Activated CD4-positive, alpha-beta memory T cell treated with anti-CD3 and anti-CD28 coated beads for 36 hours (primary cell): ENCODE measurements at places on chromosomes 4 and X. TPM values are rescaled to one million over a fixed set of nuclear protein-coding genes. Genes with fewer than 3 reads are reported as not detected.
A peak's percentile ranks its signal among the peaks of the same experiment; 100 is the strongest.

GRCh38 chr4:25779021-25779420 lies 83.8 kb downstream of the SEL1L3 start:
- DNase-seq, result no peak

GRCh38 chrX:25527156-25527555 lies 511.4 kb upstream of the ARX start:
- no peak for DNase-seq

GRCh38 chr4:35461931-35462659 lies 782.2 kb downstream of the ARAP2 start:
- DNase-seq, result no peak

DNA sequence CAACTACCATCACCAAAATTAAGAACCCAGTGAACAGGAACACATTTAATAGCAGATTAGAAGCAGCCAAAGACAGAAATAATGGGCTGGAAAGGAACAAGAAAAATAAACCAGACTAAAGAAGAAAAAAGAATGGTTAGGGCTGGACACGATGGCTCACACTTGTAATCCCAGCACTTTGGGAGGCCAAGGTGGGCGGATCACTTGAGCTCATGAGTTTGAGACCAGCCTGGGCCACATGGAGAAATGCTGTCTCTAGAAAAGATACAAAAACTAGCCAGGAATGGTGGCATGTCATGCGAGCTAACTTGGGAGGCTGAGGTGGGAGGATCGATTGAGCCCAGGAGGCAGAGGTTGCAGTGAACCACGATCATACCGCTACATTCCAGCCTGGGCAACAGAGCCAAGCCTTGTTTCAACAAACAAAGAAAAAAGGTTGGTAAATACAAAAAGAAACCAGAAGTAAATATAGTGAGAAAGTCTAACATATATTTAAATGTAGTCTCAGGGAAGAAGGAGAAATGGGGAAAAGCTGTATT lies 102.0 kb downstream of the AFAP1 start:
- DNase-seq, result no peak

The RNF113A gene
- total RNA-seq, result 23.1 TPM

GRCh38 chr4:135072553-135072952 lies 871.0 kb upstream of the PABPC4L start:
- DNase-seq, result no peak

DNA sequence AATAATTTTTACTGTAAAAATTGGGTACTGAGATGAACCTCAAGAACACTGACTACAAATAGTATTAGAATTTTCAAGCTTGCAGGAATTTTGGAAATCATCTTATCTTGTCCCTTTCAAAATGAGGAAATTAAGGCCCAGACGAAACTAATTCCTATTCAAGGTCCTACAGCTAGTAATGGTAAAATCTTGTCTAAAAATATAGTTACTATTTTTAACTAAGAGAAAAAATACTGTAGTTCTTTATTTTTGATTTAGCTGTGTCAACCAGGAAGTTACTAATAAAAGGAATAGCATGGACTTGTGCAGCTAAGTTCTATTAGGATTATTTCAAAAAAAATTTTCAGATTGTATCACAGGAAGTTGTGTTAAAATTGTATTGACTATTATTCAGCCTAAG lies 12.7 kb downstream of the PRIMPOL start:
- DNase-seq, result no peak

The ERCC6L gene
- 10.8 TPM for total RNA-seq

The FRG2 gene
- total RNA-seq, result 0.10 TPM

DNA sequence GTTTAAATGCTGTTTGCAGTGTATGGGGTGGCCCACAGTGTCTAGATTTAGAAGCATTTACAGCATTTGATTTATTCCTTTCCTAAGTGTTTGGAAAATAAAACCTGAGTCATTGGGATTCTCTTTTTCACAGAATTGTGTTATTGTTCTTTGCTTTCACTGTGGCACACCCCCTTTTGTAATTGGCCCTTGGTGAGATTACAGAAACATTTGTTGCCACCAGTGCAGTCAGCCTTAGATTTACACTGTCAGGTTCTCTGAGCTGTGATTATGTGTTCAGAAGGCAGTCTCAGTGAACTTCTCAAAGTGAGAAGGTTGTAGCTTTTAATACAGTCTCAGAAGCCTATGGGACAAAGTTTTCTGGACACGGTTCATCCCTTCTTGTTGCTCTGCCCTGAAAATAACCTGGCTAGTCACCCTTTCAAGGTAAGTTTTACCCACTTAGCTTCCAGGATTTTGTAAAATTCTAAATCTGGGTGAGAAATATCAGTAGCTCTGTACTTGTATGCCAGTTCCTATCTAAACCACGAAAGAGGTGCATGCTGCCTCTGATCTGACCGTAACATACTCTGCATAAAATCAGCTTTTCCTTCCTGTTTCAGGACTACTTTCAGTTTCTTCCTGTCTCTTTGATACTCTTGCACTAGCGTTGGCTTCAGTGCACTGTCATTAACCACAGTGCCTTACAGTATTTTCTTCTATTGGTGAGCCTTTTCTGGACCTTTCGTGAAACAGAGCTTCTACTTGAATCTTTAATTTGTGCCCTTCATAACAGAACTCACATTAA lies 12.6 kb downstream of the RUFY3 start:
- peak; percentile 40 for DNase-seq

DNA sequence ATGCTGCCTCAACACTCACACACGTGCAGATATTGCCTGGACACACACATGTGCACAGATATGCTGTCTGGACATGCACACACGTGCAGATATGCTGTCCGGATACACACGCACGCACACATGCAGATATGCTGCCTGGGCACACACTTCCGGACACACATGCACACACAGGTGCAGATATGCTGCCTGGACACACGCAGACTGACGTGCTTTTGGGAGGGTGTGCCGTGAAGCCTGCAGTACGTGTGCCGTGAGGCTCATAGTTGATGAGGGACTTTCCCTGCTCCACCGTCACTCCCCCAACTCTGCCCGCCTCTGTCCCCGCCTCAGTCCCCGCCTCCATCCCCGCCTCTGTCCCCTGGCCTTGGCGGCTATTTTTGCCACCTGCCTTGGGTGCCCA lies 14.7 kb downstream of the FGFRL1 start:
- peak; percentile 71 for DNase-seq

GRCh38 chrX:19708683-19709082 lies 178.7 kb downstream of the SH3KBP1 start:
- peak; percentile 16 for DNase-seq

The KLKB1 gene
- not detected for total RNA-seq

DNA sequence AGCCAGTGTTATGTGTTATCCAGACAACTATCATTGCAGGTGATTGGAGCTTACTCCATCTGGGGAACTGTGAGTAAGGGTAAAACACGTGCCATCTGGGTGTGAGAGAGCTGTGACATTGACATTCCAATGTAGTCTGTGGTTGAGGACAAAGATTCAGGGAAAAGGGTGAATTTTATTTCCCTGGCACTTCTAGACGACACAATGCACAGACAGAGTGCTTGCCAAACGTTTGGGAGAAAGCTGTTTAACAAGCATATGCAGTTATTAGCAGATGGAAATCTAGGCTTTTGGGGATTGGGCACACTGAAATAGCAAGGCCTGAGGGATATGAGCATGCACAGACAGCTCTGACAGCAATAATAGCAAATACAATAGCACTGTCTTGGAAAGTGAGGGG lies 21.3 kb upstream of the CTSO start:
- no peak for DNase-seq

DNA sequence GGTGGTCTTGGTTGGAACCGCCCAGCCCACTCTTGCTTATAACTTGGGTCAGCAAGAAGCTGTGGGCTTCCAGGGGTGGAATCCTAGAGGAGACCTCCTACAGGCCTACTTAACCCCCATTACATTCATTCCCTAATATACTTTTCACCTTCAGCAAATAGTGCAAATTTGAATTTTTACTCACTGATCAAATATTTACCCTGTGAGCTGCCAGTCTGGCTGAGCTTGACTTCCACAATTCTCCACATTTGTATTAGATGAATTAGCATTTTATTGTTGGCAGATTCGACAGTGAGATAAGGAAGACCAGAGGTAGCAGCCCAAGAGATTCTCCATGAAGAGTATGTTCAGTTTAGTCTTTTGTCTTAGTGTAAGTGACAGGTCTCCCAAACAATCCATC lies 199.6 kb downstream of the BCOR start:
- DNase-seq, result no peak

The ARX gene
- not detected for total RNA-seq

The SYTL5 gene
- not detected for total RNA-seq

DNA sequence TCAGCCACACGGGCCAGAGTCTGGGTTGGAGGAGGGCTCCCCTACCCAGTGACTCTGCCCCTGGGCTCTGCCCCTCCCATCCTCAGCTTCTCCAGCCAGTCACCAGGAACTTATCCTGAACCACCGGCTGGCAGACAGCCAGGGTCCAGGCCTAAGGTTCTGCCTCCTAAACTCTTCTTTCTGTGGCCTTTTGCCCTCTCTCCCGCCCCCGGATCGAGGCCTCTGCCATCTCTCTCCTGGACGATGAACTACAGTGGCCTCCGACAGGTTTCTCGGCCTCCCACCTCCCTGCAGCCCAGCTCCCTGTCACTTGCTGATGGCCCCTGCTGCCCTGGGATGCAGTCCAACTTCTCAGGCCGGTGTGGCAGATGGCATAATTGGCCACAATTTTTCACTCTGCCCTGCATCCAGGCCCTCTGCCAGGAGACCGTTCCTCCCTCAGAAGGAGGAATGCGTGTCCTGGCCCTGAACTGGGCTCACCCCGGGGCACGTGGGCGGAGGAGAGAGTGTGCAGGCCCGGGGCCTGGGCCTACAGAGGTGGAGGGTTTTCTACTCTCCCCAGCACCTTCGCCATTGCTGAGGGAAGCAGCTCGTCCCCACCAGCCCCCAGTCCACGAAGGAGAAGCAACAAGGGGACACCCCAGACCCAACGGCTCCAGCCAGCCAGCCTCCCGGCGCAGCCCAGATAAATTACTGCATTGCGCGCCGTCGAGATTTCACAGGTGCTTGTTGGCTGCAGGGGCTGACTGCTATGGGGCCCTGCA lies 81.9 kb upstream of the LRPAP1 start:
- DNase-seq, result no peak

The ADH6 gene
- not detected for total RNA-seq

- DNase-seq, result no peak
Observed at GRCh38 chr4:77905651-77906263, 43.1 kb downstream of the MRPL1 start.
